ENCODE measurements at places on chromosomes 7 and 10.

DNA sequence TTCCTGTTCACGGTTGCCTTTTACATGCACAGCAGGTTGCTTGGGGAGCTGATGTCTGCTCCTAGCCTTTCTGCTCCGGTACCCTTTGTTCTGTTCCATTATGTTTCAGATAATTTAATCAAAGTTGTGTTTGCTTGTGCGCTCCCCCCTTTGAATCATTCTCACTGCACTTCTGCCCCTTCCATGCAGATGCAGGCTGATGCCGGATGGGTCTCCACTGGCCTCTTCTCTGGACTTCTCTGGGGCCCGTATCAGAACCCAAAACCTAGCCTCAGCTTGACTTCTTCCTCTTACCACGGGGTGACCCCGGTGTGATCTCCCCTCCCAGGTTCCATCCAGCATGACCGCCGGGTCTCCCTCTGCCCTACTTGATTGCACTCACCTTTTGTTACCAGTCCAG lies 272.0 kb downstream of the DPP6 start:
- no peak for DNase-seq
- H3K4me3 ChIP-seq: no peak overlapping the region
- H3K27me3 ChIP-seq: no peaks in the 10 kb centered on the region
- no peaks in the 10 kb centered on the region for H3K4me1 ChIP-seq
- no peak overlapping the region for H3K27ac ChIP-seq
- H3K36me3 ChIP-seq: no peaks in the 10 kb centered on the region

- H3K4me1 ChIP-seq: no peaks in the 10 kb centered on the region
- H3K36me3 ChIP-seq: no peaks in the 10 kb centered on the region
- DNase-seq: no peak
- H3K27me3 ChIP-seq: no peaks in the 10 kb centered on the region
- H3K4me3 ChIP-seq: no peak overlapping the region
Observed at GRCh38 chr10:115580239-115580638, 487.1 kb downstream of the ATRNL1 start.

- no peak overlapping the region for H3K27ac ChIP-seq
- H3K4me3 ChIP-seq: no peak overlapping the region
- H3K4me1 ChIP-seq: no peaks in the 10 kb centered on the region
- no peaks in the 10 kb centered on the region for H3K27me3 ChIP-seq
- H3K36me3 ChIP-seq: no peaks in the 10 kb centered on the region
Observed at GRCh38 chr10:127492607-127493250, 56.4 kb upstream of the NPS start.

DNA sequence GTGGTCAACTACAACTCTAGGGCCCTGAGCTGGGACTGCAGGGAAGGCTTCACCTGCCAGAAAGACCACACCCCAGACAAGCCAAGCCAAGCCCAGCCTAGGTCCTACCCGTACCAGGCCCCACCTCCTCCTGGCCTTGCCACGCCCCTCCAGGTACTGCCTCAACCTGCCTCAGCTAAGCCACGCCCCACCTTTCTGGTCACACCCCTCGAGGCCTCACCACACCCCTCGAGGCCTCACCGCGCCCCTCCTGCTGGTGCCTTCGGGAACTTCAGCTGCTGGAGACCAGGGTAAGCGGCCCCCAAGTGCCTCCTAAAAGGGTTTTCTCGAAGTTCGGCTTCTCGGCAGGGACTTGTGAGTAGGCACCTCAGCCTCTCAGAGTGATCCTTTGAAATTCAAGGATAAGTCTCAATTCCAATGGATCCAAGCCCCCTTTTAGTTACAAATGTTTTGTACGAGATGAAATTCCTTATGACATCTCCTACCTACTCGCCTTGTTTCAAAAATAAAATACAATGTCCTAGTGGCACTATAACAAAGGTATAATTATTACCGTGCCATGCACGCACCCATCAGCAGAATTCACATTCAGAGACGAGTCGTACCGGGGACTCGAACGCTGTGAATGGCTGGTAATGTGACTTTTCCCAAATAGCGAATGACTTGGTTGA lies 171.2 kb downstream of the ARHGAP21 start:
- no peak overlapping the region for H3K27ac ChIP-seq
- H3K36me3 ChIP-seq: no peaks in the 10 kb centered on the region
- no peaks in the 10 kb centered on the region for H3K27me3 ChIP-seq

DNA sequence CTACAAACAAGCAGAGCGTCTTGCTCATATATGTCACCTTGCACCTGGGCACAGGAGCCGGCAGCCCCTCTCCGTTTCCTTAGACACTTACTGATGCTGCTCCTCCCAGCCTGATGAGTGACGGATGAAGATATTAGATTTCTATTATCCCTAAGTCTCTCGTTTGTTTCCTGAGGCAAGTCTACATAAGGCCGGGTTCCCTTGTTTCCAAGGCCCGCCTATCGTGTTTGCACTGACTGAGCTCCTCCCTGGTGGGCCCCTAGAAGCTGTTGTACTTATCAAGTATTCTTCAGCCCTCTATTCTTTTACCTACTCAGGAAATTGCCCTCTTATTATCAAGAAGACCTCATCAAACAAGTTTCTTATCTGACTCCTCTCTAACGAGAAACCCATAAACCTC lies 18.5 kb downstream of the SH3PXD2A start:
- H3K4me1 ChIP-seq: no peaks in the 10 kb centered on the region
- no peaks in the 10 kb centered on the region for H3K36me3 ChIP-seq
- peaks cover 5% of the 10 kb centered on the region for H3K27me3 ChIP-seq
- no peak for DNase-seq
- no peak overlapping the region for H3K27ac ChIP-seq
- no peak overlapping the region for H3K4me3 ChIP-seq

- DNase-seq: no peak
- H3K27me3 ChIP-seq: no peaks in the 10 kb centered on the region
- no peak overlapping the region for H3K4me3 ChIP-seq
- peaks cover 46% of the 10 kb centered on the region for H3K36me3 ChIP-seq
Observed at GRCh38 chr10:109899356-109900331, 23.7 kb downstream of the XPNPEP1 start.

- H3K4me1 ChIP-seq: peaks cover 82% of the 10 kb centered on the region
- peaks cover 13% of the 10 kb centered on the region for H3K36me3 ChIP-seq
- no peak for DNase-seq
- no peak overlapping the region for H3K27ac ChIP-seq
- H3K4me3 ChIP-seq: no peak overlapping the region
Observed at GRCh38 chr7:139771001-139771956, 6.5 kb downstream of the HIPK2 start.

GRCh38 chr10:11167233-11167966 lies 149.7 kb downstream of the CELF2 start:
- H3K4me1 ChIP-seq: peaks cover 27% of the 10 kb centered on the region
- no peaks in the 10 kb centered on the region for H3K27me3 ChIP-seq
- no peak overlapping the region for H3K27ac ChIP-seq
- H3K36me3 ChIP-seq: peaks cover 8% of the 10 kb centered on the region

DNA sequence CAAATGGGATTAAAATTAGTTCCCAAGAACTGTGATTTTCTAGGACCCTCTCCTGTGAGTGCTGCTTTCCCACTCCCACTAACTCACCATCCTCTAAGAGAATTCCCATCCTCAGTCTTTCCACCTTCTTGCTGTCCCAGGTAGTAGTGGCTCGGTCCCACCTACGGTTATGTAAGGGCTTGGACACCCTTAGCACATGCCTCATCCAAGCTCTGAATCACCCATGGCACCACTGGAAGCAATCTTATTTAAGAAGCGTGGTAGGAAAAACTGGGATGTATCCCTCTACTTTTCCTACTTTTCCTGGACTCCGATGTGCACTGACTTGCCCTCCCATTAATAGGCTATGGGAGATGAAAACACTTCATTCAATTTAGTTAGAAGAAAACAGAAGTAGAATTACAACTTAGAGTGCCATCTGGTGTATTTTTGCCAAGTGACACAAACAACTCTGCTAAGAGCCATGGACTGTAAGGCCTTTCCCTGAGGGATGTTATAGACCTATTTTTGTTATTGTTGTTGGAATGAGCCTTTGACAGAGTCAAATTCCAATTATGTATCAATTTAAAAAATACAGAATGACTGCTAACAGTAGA lies 13.7 kb upstream of the ANKRD22 start:
- H3K27me3 ChIP-seq: peaks cover 23% of the 10 kb centered on the region
- H3K4me3 ChIP-seq: no peak overlapping the region
- H3K36me3 ChIP-seq: no peaks in the 10 kb centered on the region
- H3K27ac ChIP-seq: no peak overlapping the region

DNA sequence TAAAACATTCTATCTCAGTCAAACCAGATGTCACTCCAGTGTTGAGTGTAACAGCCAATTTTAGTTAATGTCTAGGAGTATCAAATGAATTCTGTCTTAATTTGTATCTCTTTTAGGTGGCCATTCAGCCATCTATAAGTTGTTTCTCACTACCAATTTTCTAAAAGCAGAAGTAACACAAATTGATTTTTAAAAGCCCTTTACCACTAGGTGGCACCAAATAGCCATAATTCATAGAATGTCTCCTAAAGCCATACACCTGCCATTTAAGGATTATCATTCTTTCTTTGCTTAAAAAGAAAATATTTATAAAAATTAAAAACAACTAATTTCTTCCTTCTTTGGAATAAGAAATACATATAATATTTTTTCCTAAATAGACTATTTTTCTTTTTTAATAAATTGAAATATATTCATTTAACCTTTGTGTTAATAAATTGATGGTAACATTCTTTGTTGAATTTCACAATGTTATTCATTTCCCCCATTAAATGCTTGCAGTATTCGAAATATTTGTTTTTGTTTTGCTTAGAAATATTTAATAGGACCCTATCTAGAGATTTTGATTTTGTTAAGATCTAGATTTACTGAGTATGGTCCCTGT lies 107.8 kb upstream of the PPP1R3A start:
- no peak overlapping the region for H3K27ac ChIP-seq
- no peaks in the 10 kb centered on the region for H3K4me1 ChIP-seq
- no peaks in the 10 kb centered on the region for H3K36me3 ChIP-seq
- peaks cover 2% of the 10 kb centered on the region for H3K27me3 ChIP-seq
- no peak overlapping the region for H3K4me3 ChIP-seq

Measured in T-helper 2 cell treated with Interferon-gamma antibody and Interleukin-4, amounts not matched to agents 5 μg/mL and 100 μg/mL, for 36 hours (primary cell).